ENCODE measurements at places on chromosomes 5 and 9.

- no peaks in the 10 kb centered on the region for H3K27me3 ChIP-seq
- H3K36me3 ChIP-seq = no peaks in the 10 kb centered on the region
- no peak for DNase-seq
- no peak overlapping the region for H3K27ac ChIP-seq
These were observed 2.8 kb upstream of the TEX10 start for GRCh38 chr9:100355561-100355960.

DNA sequence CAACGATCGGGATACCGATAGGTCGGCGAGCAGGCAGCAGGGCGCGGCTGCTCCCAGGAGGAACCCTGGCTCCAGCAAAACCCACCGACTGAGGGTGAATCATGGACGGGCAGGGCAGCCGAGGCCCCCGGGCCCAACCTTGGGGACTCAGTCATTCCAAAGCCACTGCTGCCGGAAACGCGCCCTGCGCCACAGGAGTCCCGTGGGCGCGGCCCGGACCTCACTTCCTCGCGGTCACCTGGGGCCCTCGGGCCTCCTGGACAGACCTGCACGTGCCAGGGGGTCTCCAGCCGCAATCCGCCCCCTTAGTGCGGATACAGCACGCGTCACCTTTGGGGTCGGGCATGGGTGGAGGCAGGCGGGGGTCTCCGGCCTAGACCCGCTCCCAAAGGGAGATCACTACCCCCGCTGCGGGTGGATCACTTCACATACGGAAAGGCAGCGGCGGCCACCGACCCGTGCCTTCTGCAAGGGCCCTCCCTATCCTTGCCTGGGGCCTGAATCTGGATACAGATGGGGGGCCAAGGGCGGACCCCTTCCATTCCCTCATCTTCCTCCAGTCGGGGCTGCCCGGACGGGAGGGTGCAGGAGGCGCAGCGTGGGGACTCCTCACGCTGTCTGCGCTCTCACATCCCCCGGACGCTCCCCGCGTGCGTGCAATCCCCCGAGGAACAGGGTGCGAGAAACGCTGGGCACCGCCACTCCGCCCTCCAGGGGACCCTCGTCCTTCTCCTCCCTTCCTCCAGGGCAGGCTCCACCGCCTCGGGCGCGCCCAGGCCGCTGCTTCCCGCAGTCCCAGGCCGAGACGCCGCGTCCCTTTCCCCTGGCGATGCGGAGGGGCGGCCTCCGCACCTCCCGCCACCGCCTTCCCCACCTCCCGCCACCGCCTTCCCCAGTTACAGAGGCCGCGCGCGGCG, 586 bp downstream of the TXN start:
- H3K27ac ChIP-seq = peak overlapping the region; percentile 96
- no peaks in the 10 kb centered on the region for H3K36me3 ChIP-seq
- H3K4me3 ChIP-seq = peak overlapping the region; percentile 98
- DNase-seq = peak; percentile 72
- peaks cover 9% of the 10 kb centered on the region for H3K4me1 ChIP-seq

DNA sequence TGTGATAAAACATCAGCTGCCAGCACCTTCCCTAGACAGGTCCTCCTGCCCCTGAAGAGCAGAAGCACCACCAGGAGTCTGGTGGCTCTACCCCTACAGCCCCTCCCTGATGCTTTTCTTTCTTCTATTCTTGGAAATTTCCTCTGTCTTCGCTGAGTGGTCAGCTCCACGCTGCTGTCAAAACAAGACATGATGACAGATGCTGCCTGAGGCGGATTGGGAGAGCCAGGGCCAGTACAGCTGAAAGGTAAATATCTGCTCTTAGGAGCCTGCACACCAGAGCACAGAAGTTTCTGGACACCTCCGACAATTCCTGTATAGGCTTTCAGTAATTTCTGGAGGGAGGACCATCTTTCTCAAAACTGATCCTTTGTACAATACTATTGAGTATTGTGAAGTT, 4.7 kb upstream of the OR1Q1 start:
- DNase-seq = peak; percentile 59
- no peaks in the 10 kb centered on the region for H3K4me1 ChIP-seq
- no peaks in the 10 kb centered on the region for H3K36me3 ChIP-seq
- H3K4me3 ChIP-seq = no peak overlapping the region

- peak overlapping the region; percentile 58 for H3K27ac ChIP-seq
- H3K36me3 ChIP-seq = no peaks in the 10 kb centered on the region
- H3K27me3 ChIP-seq = no peaks in the 10 kb centered on the region
- no peaks in the 10 kb centered on the region for H3K4me1 ChIP-seq
- no peak overlapping the region for H3K4me3 ChIP-seq
- DNase-seq = no peak
These were observed 12.7 kb downstream of the IRF1 start for GRCh38 chr5:132477784-132478365.

GRCh38 chr5:167012123-167013034, 1279.1 kb upstream of the WWC1 start:
- H3K27ac ChIP-seq = no peak overlapping the region
- no peak for DNase-seq
- no peaks in the 10 kb centered on the region for H3K27me3 ChIP-seq
- H3K4me3 ChIP-seq = no peak overlapping the region
- H3K36me3 ChIP-seq = no peaks in the 10 kb centered on the region

GRCh38 chr5:41246376-41246775, 33.0 kb upstream of the C6 start:
- H3K4me3 ChIP-seq = no peak overlapping the region
- H3K27me3 ChIP-seq = no peaks in the 10 kb centered on the region
- DNase-seq = no peak
- no peaks in the 10 kb centered on the region for H3K4me1 ChIP-seq

GRCh38 chr9:100087218-100087617, 11.6 kb downstream of the ERP44 start:
- no peaks in the 10 kb centered on the region for H3K36me3 ChIP-seq
- no peaks in the 10 kb centered on the region for H3K4me1 ChIP-seq
- no peak for DNase-seq
- H3K4me3 ChIP-seq = no peak overlapping the region
- no peak overlapping the region for H3K27ac ChIP-seq

GRCh38 chr5:95986937-95987520, 25.4 kb upstream of the ELL2 start:
- H3K36me3 ChIP-seq = no peaks in the 10 kb centered on the region
- H3K4me1 ChIP-seq = no peaks in the 10 kb centered on the region
- no peak for DNase-seq
- H3K4me3 ChIP-seq = no peak overlapping the region
- no peak overlapping the region for H3K27ac ChIP-seq
- no peaks in the 10 kb centered on the region for H3K27me3 ChIP-seq

DNA sequence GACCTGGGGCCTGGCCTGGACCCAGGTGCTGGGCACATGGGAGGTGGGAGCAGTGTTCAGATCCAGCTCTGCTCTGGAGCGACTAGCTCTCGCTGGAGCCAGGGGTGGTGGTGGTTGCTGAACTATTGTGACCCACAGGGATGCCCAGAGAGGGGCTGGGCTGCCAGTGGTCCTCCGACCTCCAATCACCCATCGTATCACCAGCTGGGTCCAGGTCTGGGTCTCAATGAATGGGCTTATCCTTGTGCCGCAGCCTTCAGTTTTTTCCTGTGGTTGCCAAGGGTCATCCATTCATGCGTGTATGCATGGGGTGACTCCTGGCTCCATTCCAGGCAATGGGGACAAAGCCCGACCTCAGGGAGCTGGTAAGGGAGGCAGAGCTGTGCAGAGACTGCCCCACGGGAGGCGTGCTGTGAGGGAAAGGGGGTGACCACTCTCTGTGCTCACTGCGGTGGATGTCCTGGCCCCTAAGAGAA, 68.6 kb upstream of the RNF130 start:
- H3K27ac ChIP-seq = no peak overlapping the region
- no peaks in the 10 kb centered on the region for H3K36me3 ChIP-seq
- no peaks in the 10 kb centered on the region for H3K4me1 ChIP-seq
- H3K4me3 ChIP-seq = no peak overlapping the region
- peak; percentile 10 for DNase-seq

- no peak overlapping the region for H3K4me3 ChIP-seq
- no peaks in the 10 kb centered on the region for H3K27me3 ChIP-seq
- H3K27ac ChIP-seq = no peak overlapping the region
- H3K4me1 ChIP-seq = no peaks in the 10 kb centered on the region
- H3K36me3 ChIP-seq = no peaks in the 10 kb centered on the region
These were observed 4.6 kb downstream of the SNX2 start for GRCh38 chr5:122779451-122779850.

GRCh38 chr9:85112933-85113418, 443.4 kb downstream of the NTRK2 start:
- no peaks in the 10 kb centered on the region for H3K4me1 ChIP-seq
- H3K27ac ChIP-seq = no peak overlapping the region
- DNase-seq = no peak

DNA sequence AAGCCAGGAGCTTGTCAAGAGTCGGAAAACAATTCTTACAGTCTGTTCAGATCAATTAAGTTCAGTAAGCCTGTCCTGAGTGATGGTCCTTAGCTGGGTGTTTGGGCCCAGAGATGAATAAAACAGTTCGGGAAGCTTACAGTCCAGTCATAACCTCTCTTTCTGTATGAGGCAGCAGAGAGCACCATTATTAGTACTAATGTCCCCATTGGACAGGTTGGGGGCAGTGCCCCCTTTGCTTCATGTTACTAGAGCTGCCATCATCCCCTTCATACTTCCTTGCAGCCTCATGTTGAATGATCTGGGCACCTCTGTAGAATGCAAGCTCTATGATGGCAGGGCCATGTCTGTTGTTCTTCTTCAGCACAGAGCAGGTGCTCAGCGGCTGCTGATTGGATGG, 9.8 kb downstream of the DOCK2 start:
- H3K27me3 ChIP-seq = no peaks in the 10 kb centered on the region
- H3K27ac ChIP-seq = no peak overlapping the region
- no peaks in the 10 kb centered on the region for H3K36me3 ChIP-seq

- DNase-seq = no peak
- H3K4me1 ChIP-seq = peaks cover 5% of the 10 kb centered on the region
- H3K27me3 ChIP-seq = no peaks in the 10 kb centered on the region
These were observed 49.9 kb downstream of the USP20 start for GRCh38 chr9:129885018-129885669.

DNA sequence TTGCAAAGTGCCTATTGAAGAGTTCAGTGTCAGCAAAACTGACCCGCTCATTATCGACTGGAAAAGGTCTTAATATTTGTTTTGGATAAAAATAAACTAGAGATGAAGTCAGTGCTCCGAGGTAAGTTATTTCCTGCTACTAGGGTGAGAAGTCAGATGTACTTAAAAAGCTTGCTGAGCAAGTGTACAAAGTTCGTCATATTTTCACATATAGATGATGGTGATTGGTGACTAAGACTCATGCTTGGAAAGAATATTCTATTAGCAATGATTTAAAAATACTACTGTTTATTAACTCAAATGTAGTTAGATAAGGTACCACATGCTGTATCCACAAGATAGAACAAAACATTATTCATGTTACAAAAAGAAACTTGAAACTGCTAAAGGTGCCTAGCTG, 643.7 kb downstream of the GABRG2 start:
- H3K4me1 ChIP-seq = no peaks in the 10 kb centered on the region
- no peak overlapping the region for H3K27ac ChIP-seq
- no peaks in the 10 kb centered on the region for H3K36me3 ChIP-seq
- DNase-seq = no peak

DNA sequence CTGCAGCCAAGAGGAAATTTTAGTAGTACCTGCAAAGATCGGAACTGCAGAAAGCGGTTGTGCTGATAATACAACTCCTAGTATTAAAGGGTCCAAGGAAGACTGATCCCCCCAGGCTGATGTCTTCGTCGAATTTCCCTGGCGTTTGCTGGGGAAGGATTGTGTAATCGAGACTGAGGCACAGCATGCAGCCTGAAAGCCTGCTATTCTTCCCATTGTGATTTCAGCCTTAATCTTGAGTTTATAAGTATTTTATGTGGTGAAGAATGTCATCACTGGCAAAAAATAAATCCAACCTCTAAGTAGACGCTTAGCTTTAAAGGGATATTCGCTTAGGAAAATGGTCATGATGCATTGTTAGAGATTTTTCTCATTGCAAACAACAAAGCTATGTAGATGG, 21.3 kb upstream of the LMX1B start:
- H3K36me3 ChIP-seq = no peaks in the 10 kb centered on the region
- no peak overlapping the region for H3K4me3 ChIP-seq
- no peak overlapping the region for H3K27ac ChIP-seq
- no peak for DNase-seq
- no peaks in the 10 kb centered on the region for H3K4me1 ChIP-seq

GRCh38 chr5:84287951-84288350, 96.7 kb downstream of the EDIL3 start:
- H3K36me3 ChIP-seq = no peaks in the 10 kb centered on the region
- no peaks in the 10 kb centered on the region for H3K4me1 ChIP-seq
- H3K4me3 ChIP-seq = no peak overlapping the region
- DNase-seq = no peak

DNA sequence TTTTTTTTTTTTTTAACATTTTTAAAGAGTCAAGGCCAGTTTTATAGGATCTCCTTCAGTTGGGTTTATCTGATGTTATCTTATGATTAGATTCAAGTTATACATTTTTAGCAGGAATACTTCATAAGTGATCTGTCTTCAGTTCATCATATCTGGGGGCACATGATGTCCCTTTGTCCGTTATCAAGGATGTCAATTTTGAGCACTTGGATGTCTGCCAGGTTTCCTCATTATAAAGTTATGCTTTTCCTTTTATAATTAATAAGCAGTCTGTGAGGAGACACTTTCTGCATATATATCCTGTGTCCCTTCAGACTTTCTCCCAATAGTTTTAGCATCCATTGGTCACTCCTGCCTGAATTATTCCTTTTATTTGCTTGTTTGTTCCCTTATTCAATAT, 11.8 kb downstream of the HDHD3 start:
- no peaks in the 10 kb centered on the region for H3K36me3 ChIP-seq
- no peaks in the 10 kb centered on the region for H3K4me1 ChIP-seq
- H3K27me3 ChIP-seq = no peaks in the 10 kb centered on the region
- no peak overlapping the region for H3K27ac ChIP-seq

- no peak overlapping the region for H3K4me3 ChIP-seq
- H3K4me1 ChIP-seq = no peaks in the 10 kb centered on the region
- no peaks in the 10 kb centered on the region for H3K27me3 ChIP-seq
- peaks cover 5% of the 10 kb centered on the region for H3K36me3 ChIP-seq
- DNase-seq = no peak
- H3K27ac ChIP-seq = no peak overlapping the region
These were observed 90.8 kb downstream of the ERCC6L2 start for GRCh38 chr9:95966306-95966705.

GRCh38 chr5:150183436-150183835, 6.4 kb upstream of the SLC6A7 start:
- no peak overlapping the region for H3K4me3 ChIP-seq
- no peaks in the 10 kb centered on the region for H3K27me3 ChIP-seq
- no peaks in the 10 kb centered on the region for H3K4me1 ChIP-seq
- no peak for DNase-seq
- no peak overlapping the region for H3K27ac ChIP-seq
- no peaks in the 10 kb centered on the region for H3K36me3 ChIP-seq

DNA sequence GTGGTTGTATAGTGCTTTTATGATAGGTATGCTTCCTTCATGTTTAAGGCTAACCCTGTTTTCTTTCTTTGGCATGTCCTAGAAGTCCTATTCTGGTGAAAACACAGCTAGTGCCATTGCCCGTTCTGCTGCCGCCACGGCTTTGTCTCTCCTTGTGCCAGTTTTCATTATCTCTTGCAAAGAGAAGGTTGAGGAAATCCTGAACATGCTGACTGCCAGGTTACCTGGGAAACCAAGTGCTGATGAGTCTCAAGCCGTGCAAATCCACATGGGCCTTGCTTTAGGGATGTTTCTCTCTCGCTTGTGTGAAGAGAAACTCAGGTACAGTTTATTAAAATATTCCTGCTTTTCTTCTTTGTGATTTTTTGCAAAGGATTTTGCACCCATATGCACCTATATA, 102.2 kb downstream of the HACD4 start:
- H3K27ac ChIP-seq = no peak overlapping the region
- H3K27me3 ChIP-seq = no peaks in the 10 kb centered on the region
- H3K36me3 ChIP-seq = no peaks in the 10 kb centered on the region
- no peaks in the 10 kb centered on the region for H3K4me1 ChIP-seq
- no peak for DNase-seq

Data from breast epithelium (tissue), 4 donors.